ENCODE measurements at places on chromosomes 16 and 17.

- no peak for DNase-seq
Measured at GRCh38 chr17:13592427-13592826, 9.3 kb downstream of the HS3ST3A1 start.

- DNase-seq, result no peak
Measured at GRCh38 chr16:87703071-87703470, 62.7 kb downstream of the KLHDC4 start.

DNA sequence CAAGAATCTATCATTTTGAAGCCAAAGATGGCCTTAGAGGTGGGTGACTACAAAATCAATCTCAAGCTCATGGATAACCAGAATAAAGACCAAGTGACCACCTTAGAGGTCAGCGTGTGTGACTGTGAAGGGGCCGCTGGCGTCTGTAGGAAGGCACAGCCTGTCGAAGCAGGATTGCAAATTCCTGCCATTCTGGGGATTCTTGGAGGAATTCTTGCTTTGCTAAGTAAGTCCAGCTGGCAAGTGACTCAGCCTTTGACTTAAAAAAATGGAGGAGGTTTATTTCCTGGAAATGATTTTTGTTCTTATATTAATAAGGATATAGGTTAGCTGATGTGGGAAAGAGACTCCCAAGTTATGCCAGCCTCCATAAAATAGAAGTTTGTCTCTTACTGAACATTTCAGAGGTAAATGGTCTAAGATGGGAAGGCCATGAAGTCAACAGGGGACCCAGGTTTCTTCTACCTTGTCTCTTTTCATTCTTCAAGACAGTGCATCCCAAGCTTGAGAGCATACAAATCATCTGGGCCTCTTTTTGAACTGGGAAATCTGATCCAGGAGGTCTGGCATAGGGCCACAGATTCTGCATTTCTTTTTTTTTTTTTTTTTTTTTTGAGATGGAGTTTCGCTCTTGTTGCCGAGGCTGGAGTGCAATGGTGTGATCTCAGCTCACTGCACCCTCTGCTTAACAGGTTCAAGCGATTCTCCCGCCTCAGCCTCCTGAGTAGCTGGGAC, 19.8 kb upstream of the TANGO6 start:
- no peak for DNase-seq

DNA sequence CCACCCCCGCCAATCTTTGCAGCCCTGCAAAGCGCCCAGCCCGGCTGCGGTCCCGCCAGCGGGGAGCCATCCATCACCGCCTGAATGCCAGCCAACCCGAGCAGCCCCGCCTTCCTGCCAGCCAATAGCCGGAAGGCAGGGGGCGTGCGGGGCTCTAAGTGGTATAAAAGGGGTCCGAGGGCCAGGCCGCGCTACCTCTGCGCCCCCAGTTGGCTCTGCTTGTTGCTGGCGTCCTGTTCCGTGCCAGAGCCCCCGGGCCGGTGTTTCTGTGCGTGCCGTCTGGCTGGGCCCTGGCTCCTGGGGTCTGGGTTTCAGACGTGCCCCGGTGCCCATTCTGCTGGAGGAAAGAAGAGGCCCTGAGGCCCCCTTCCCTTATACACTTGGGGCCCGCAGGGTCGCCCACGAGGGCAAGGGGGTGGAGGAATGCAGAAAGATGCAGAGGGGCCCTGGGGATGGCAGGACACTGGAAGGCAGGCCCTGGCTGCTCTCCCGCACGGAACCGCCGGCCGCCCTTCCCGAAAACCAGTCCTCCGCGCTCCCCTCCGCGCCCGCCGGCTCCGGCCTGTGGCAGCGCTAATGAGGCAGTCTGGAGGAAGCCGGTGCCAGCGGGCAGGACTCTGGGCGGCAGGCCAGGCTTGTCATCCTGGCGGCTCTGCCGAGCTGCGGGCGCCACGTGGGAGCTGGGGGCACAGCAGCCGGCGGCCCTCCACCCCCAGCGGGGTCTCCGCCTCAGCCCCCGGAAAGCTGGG, 14.0 kb downstream of the COPZ2 start:
- no peak for DNase-seq

- DNase-seq, result no peak
Measured at GRCh38 chr17:16516594-16517051, 24.6 kb upstream of the LRRC75A start.

DNA sequence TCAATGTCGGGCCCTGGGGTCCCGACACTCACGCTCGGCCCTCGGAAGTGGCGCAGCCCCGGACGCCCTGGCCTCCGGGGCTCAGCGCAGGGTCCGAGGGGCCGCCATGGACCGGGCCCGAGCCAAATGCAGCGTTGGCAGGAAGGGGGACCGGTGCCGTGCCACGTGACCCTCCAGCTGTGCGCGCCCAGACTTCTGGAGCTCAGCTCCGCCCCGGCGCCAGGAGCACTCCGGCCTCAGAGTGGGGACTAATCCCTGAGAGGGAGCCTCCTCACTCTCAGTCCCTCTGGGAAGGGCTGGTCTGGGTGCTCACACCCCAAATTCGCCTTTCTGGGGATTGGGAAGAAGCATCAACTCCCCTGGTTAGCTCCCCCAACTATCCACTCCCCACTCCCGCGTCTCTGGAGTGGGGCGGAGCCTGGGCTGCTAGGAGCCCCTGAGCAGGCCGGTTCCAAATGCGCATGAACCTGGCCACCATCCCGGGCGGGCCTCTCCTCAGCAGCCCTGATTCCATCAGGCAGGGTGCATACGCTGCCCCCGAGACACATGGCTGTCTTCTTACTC, at the start of gene B3GNT9:
TSS of gene B3GNT9 (minus strand) at position 166 of the 564 bp plus-strand sequence. CDS start 513 bp downstream, outside the sequence.
- no peak for DNase-seq

DNA sequence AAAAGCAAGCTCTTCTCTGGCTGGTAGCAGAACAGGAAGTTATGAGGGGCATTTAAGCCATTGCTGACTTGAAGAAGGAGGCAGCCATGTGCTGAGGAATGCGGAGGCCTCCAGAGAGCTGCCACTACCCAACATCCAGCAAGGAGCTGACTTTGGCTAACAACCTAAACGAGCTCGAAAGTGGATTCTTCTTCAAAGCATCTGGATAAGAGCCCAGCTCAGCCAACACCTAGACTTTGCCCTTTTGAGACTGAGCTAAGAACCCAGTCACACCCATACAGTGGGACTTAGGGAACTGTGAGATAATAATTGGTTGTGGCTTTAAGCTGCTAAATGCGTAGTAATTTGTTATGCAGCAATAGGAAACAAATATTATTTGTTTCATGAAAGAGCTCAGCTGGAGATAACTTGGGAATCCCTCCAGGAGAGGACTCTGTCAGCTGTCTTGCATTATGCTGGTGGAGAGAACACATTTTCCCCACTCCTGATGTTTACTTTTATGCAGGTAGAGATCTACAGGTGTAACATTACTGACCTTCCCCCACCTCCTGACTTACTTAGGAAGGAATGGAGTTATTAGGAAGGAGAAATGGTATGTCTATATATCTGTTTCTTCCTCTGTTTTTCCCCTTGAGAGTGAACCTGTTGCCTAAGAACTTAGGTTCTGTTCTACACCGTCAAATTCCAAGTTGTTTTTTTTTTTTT, 52.7 kb upstream of the ZNF629 start:
- no peak for DNase-seq

DNA sequence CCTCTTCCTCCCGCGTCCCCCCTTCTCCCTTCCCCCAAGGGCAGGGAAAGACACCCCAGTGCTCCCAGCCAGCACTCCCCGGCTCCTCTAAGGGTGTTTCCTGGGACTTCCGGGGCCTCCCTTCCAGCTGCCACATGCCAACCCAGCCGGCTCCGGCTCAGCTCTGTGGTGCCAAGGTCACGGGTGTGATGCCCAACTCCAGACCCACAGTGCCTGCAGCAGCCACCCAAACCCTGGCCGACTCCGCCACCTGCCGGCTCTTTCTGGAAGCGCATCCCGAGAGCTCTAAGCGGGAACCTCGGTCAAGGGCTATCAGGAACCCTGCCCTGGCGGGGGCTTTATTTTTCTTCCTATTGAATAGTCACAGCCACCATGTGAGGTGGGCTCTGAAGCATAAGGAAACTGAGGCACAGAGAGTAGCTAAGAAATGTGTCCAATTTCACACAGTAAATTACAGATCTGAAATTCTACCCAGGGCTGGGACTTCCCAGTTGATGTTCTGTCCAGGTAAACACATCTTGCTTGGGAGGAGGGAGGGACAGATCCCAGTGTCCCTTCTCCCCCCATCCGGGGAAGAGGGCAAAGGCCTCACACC, 3.3 kb upstream of the PPP1R1B start:
- DNase-seq, result no peak

DNA sequence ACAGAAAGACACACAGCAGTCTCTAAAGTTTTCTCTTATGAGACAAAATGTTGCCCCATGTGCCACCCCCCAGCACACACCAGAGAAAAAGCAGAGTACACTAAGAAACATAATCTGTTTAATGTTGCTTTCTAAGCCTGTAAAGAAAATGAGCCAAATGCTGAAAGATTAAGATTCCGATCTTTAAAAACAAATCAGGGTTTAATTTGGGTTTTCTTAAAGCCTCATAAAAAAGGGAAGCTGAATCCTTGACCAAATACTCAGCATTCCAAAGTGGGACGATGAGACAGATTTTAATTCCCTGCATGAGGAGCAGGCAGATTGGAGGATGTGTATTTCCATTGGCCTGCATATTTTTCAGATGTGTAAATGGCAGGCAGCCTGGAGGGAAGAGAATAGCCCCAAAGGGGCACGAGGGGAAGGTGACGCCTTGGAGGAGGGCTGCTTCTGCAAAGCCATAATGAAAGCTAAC, 118.4 kb downstream of the COPRS start:
- no peak for DNase-seq

DNA sequence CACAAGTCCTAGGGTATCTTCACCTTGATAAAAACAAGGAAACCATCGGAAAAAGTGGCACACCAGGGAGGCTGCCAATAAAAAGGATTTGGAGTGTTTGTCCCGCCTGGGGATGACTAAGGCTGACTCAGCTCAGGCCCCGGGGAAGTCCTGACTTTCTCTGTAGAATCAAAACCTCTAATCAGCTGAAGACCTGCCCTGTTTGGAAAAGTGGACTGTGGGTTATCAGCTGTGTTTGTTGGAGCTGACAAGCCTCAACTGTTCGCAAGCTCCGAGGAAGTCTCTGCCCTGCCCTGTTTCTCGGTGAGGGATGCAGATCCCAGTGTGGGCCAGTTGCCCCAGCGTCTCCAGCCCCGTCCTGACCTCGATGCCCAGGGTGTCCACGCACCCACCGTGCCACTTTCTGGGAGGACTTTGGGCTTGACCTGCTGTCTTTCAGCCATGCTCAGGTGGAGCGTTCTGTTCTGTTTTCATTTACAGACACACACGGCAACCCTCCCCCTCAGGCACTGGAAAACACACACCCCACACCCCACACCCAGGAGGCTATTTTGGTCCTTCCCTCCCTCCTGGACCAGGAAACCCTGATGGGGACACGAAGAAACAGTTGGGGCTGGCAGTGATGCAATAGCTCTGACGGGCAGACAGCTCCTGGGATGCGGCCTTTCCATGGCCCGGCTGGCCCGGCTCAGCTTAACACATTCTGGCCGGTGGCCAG, 27.6 kb upstream of the PITPNA start:
- DNase-seq, result no peak

- DNase-seq, result no peak
Measured at GRCh38 chr17:77841742-77842527, 116.6 kb upstream of the TNRC6C start.

DNA sequence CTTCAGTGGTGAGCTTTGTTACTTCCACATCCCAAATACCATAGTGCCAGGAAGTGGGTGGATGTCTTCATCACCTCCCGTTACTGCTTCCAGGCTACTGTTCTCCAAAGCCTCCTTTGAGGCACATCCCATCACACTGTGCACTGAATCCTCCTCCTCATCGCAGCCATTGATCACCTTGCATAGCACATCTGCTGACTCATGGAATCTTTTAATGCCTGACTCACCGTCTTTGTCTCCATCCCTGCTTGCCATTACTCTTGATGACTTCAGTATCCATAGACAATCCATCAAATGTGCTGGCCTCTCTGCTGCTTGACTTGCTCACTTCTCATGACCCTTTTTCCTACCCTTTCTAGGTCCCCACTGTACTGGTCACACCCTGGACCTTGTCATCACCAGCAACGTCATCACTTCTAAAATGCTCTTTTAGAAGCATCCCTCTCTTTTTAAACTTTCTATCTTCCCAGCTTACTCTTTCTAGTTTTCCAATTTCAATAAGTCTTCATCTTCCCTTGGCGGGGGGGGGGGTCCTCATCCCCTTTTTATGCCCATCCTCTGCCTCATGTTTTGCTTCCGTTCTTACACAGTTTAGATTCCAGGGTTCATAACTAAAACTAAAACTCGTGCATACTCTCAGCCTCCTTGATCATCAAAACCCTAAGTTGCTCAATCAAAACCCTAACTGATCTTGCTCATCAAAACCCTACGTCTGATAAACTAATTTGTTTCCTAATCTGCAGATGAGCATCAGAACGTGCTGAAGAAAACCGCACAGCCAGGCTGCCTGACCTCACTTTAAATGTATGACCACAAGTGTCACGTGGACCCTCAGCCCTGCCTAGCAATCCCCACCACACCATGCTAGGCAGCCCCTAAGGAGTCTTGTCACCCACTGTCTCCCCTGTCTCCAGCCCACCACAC, 289.7 kb upstream of the ZFHX3 start:
- DNase-seq, result no peak

DNA sequence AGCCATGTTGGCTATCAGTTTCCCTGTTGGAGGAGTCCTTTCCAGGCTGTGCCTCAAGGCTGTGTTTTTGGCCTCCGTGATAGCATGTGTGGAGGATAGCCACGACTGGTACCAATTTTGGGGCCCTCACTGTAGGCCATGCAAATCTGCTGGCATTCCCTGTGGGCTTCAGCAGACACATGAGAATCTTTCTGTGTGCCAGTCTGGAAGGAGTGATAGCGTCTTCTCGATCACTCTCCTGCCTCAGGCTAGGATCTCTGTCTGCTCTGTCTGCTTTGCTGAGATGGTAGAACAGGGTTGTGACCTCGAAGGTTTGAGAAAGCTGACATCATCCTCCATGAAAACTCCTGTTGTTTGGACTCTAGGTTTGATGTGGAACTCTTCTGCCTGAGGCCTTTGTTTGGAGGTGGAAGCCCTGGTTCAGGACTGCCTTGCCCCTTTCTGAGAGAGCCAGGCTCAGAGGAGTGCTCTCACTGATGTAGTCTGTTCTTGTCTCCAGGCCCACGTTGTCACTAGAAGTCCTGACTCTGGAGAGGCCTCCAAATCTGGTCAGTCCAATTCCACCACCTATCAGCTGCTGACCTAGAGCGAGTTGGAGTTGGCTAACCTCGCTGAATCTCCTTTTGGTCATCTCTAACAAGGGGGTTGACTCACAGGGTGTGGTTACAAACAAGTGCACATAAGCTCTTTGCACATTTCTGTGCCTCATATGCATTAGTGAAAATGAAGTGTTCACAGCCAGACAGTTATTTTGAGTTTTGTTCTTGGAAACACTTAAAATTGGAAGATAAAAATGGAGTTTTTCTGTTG, 12.1 kb upstream of the EDC4 start:
- no peak for DNase-seq

- no peak for DNase-seq
Measured at GRCh38 chr16:79589601-79590102, 10.9 kb downstream of the MAF start.

DNA sequence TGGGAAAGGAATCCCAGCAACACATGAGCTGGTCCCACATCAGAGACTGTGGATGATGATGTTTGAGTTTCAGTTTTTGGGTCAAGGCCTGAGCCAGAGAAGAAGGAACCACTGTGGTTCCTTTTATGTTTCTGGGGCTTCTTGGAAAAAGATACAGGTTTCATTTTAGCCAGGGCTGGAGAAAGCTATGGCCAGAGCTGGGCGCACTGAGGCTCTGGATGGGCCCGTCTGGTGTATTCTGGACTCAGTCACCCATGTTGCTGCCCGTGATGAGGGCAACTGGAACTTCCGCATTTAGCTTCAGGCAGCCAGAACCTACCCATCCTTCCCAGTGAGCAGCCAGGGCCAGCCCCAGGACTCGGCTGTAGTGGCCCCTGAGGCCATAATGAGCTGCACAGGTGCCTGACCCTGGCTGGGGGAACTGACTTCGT, 15.0 kb upstream of the PITPNA start:
- DNase-seq, result no peak
